Cerebellum (tissue), 4 donors: ENCODE measurements at places on chromosomes 1 and 21.

- no peak for DNase-seq
Measured at GRCh38 chr21:21690068-21690665, 692.0 kb downstream of the NCAM2 start.

DNA sequence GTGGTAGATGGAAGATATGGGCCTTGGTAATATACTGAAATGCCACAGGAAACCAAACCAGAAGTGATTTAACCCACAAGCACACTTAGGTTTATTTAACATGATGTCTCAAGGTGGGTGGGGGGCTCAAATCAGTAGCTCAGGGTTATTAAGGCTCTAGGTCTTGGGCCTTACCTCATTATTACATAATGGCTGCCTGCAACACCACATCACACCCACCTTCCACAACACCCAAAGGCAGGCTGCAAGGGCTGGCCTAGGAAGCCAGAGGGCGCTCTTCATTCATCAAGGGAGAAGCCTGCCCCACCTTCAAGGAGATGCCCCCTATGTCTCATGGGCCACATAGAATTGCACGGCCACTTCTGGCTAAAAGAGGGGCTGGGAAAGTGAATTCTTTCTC, 6.0 kb downstream of the TFF1 start:
- no peak for DNase-seq

DNA sequence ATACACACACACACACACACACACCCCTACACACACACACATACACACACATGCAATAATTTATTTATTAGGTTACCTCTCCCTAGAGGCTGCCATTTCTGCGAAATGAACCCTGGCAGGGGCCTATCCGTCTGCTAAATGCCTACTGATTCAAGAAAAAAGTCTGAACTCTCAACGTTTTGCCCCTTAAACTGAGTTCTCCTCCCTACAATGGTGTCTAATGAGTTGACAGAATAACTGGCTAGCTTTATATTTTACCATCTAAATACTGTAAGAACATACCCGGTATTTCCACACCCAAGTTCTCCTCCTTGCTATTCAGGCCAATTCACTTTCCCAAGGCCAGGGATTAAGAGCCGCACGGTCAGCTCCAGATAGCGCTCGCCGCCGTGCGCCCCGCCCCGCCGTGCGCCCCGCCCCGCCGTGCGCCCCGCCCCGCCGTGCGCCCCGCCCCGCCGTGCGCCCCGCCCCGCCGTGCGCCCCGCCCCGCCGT, 339 bp upstream of the RNPC3 start:
- DNase-seq: peak; percentile 67

- DNase-seq: no peak
Measured at GRCh38 chr1:189351960-189352359, 1125.7 kb downstream of the BRINP3 start.

GRCh38 chr1:212587016-212587887, 21.3 kb upstream of the ATF3 start:
- no peak for DNase-seq

DNA sequence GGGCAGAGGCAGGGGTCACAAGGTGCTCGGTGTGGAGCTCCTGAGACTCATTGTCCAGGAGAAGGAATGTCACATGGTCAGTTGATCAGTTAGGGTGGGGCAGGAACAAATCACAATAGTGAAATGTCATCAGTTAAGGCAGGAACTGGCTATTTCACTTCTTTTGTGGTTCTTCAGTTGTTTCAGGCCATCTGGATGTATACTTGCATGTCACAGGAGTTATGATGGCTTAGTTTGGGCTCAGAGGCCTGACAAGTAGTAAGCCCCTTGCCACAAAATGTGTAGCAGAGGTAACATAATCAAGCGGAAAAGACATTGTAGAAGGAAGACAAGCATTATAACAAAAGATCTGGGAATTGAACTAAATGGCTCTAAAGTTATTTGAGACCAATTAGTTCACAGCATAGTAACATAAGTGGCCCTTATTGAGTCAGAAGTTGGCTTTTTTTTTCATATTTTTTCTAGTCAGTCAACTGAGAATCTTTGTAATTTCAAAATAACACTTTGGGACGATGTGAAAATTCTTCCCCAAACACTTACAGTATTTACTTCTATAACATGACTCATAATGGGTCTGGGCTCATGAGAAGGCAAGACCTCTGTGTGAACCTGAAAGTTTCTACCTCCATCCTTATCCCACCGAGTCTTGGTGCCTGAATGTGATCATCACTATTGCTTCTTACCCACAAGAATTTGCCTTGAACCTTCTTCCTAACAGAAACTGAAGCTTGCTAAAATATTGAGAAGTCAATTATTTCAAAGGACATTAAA, 137.0 kb upstream of the DPT start:
- no peak for DNase-seq

DNA sequence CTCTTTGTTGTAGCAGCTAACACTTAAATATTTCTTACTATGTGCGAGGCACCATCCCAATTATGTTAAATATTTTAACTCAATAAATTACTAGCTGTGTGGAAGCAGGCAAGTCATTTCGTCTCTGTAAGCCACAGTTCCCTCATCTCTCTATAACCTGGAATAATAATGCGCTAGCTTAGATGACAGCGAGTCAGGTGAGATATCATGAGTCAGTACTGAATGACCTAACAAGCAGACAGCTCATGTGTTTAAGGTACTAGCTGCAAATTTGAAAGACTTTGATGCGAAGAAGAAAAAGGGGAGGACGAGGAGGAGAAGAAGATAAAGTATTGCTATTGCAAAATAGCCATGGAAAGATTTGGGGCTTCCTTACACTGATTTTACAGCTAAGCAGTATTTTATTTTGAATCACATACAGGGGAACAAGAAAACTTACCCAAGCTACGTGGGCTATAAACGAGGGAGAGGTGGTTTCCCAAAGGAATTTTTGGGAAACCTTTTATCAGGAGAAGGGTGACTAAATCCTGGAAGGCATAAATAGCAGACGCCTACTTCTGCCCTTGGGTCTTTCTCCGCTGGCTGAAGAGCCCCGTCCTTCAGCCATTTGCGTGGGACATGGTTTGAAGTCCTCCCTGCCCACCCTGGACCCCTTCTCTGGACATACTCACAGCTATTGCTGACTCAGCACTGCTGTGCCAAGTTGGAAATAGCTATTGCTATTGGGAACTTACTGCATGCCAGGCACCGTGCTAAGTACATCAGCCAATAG, 8.9 kb downstream of the CITED4 start:
- DNase-seq: no peak

GRCh38 chr1:84704872-84705417, 14.7 kb upstream of the SSX2IP start:
- DNase-seq: no peak

DNA sequence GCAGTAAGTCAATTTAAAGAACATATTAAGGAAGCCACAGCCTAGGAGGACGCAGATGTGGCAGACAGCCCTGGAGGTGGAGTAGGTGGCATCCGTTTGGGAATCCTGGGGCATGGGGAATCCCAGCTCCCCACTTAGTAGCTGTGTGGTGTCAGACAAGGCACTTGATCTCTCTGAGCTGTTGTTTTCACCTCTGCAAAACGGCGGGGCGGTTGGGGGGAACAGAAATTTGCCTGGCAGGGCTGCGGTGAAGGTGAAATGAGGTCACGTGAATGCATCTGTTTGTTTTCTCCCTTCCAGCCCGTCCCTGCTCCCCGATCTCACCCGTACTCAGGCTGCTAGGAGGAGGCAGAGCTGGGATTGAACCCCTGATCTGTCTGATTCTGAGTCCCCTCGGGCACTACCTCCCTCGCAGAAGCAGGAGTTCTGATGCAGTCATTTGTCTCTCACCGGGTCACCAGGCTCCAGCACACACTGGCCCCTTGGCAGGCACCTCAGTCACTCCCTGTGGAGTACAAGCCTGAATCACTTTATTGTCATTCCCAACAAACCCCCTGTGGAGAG, 2.2 kb upstream of the LAPTM5 start:
- DNase-seq: no peak

DNA sequence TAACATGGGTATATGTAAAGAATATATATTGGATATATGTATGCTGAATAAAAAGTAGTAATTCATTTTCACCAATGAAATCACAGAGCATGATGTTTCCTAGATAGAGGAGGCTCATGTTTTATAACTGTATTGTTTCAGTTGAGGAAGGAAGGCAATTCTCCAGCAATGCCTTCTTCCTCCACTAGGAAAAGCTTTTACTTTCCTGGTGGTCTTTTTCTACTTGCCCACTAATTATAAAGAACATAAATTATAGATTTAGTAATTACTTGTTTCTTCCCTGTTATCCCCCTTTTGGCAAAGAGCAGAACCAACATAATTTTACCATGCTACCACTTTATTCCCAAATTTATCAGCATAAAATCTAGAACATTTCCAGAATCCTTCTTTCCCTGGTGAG, 159.0 kb downstream of the PLA2G4A start:
- DNase-seq: no peak

DNA sequence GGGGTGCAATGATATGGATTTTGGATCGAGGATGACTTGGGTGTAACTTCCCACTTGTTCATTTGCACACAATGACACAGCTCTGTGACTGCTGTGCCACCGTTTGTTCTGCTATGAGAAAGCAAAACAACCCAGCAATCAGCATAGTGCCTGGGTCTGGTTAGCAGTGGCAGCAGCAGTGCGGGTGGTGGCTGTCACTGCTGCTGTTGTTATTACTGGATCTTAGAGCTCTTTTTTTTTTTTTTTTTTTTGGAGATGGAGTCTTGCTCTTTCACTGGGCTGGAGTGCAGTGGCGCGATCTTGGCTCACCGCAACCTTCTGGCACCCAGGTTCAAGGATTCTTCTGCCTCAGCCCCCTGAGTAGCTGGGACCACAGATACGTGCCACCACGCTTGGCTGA, 56.9 kb downstream of the TBCE start:
- DNase-seq: no peak

DNA sequence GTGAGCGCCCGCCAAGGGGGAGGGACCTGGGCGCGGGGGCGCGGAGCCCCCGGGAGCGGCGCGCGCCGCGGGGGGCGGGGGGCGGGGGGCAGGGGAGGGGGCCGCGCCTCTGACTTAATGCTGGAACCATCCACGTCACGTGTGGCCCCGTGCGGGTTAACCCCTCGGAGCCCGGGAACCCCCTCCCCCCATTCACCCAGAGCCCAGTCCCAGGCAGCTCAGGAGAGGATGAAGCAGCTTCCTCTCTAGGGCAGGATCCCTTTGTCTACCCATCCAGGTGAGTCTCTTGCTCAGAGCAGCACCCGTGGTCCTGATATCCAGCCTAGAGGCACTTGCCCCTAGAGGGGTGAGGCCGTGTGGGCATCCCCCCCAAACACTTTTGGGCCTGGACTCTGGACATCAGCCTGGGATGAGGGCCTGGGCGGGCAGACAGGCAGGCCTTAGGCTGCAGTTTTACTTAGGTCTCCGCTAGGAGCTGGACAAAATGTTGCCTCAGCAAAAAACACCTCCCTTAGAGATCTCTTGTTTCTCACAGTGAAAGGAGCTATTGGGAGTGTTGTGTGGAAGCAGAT, at the start of gene ALX3:
TSS of gene ALX3 (minus strand) at position 2 of the 572 bp plus-strand sequence. CDS start 60 bp downstream, outside the sequence.
- no peak for DNase-seq

DNA sequence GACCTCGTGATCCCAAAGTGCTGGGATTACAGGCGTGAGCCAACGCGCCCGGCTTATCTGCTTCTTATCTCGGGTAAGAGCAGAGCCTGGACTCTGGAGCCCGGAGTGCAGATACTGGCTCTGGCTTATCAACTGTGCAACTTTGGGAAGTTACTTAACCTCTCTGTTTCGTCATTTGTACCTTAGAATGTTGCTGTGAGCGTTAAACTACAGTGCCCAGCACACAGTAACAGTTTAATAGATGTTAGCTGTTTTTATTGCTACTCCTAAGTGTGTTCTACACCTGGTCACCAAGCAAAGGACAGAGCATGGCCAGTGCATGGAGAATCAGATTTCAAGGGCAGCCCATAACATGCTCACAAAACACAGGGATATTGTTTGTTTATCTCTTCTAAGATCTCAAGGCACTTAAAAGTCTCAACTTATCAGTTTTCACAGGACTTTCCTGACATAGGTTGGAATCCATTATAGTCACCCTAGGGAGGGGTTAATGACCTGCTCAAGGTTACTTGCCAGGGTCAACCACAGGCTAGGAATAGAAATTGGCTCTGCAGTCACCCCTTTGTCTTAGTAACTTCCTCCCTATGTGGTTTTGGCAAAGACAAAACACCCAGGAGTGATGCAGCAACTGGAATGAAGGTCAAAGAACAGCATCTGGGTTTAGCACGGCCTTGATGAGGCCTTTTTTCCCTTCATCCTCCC, 22.5 kb upstream of the SRP9 start:
- DNase-seq: no peak

GRCh38 chr1:189305279-189305678, 1172.4 kb downstream of the BRINP3 start:
- no peak for DNase-seq

GRCh38 chr1:3918966-3919611, 19.0 kb upstream of the C1orf174 start:
- no peak for DNase-seq

- DNase-seq: no peak
Measured at GRCh38 chr1:205754857-205755256, 4.9 kb upstream of the NUCKS1 start.

DNA sequence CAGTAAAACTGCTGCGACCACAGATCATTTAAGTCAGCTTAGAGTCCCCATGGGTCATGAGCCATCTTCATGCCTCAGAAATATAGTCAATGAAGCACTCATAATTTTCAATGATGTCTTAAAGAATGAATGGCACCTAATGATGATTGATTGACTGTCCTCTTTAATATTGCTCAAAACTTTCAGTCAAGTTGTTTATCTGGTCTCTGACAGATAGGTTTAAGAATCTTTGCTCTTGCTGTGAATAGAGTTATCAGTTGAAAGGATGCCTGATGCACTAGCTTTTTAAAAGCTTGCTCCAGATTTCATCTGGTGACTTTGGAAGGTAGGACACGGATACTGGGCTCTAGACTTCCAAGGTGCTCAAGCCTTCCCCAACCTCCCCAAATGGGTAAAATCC, 45.1 kb downstream of the COLGALT2 start:
- DNase-seq: no peak

GRCh38 chr21:33794596-33794995, 121.0 kb downstream of the ATP5PO start:
- no peak for DNase-seq

- no peak for DNase-seq
Measured at GRCh38 chr1:204716660-204717059, 31.1 kb upstream of the LRRN2 start.

DNA sequence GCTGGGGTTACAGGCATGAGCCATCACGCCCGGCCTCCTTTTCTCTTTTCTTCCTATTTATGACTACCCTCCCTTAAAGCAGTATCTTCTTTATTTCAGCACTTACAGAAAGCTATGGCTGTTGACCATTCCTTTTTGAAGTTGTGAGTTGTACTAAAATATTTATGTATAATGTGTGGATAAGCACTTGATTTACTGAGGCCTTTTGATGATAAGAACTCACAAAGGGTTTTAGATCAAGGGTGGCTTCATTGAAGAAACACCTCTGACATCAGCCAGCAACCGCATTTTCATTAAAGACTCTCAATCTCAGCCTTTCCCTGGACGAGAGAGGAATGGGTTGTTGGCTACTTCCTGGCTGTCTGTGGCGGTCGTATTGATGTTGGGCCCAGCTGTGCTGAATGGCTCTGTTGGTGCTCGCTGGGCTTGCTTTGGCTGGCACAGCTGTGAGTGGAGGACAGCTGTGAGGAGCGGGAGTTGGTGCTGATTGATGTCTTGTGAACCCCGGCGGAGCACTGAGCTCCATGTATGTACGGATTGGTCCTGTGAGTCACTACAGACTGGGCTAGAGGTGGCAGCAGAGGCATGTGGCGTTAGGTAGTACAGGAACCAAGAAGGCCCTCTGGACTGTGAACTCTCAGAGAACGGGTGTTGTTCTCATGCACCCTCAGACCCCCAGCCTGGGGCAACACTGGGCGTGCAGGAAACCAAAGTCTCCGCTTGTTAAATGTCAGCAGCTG, 208.8 kb downstream of the KIF26B start:
- no peak for DNase-seq
